ENCODE measurements at places on chromosomes 2 and 18. TPM values are rescaled to one million over a fixed set of nuclear protein-coding genes. Genes with fewer than 3 reads are reported as not detected.

DNA sequence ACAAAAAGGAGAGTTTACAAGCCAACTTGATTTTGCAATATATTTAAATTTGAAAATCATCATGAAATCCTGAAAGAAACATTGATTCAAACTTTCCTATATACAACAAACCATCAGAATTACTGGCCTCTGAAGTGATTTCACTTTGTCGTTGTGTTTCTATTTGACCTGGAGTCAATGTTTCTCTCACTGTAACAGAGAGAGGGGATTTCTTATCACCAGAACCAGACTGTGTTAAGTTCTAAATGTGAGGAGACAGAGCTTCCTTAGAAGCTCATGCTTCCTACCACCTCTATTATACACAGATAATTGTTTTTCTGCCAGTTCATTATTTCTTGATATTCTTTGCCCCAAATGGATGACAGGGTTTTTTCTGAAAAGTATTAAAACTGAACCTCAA lies 245.0 kb upstream of the RND3 start:
- DNase-seq = no peak

- DNase-seq = peak; percentile 88
Observed at GRCh38 chr2:216298719-216299495, 73.4 kb downstream of the MARCHF4 start.

GRCh38 chr2:226673314-226673723 lies 126.3 kb downstream of the IRS1 start:
- DNase-seq = peak; percentile 98

- DNase-seq = no peak
Observed at GRCh38 chr2:204900487-204900886, 355.2 kb downstream of the PARD3B start.

- no peak for DNase-seq
Observed at GRCh38 chr2:121695171-121695451, 41.6 kb downstream of the NIFK start.

GRCh38 chr2:126172631-126173184 lies 483.2 kb upstream of the GYPC start:
- no peak for DNase-seq

GRCh38 chr18:59717291-59717690 lies 20.1 kb upstream of the CCBE1 start:
- no peak for DNase-seq

- no peak for DNase-seq
Observed at GRCh38 chr2:178199334-178199733, 5.0 kb downstream of the OSBPL6 start.

DNA sequence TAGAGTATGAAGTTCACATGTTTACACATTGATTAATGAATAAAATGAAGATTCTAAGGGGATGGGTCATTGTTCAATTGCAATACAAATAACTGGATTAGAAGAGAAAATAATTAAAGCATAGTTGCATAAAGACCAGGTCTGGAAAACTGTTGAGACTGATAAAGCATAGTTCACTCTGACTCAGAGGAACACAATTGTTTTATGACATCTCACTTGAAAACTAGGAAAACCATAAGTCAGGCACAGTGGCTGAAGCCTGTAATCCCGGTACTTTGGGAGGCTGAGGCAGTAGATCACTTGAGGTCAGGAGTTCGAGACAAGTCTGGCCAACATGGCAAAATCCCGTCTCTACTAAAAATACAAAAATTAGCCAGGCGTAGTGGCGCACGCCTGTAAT lies 46.7 kb downstream of the PLA2R1 start:
- peak; percentile 11 for DNase-seq

GRCh38 chr2:37085731-37086147 lies 1.4 kb downstream of the GPATCH11 start:
- peak; percentile 92 for DNase-seq

ANKRD30B gene
- 0.57 TPM for total RNA-seq

Measured in M059J (cell line).